ENCODE measurements at places on chromosomes 12 and 14.

DNA sequence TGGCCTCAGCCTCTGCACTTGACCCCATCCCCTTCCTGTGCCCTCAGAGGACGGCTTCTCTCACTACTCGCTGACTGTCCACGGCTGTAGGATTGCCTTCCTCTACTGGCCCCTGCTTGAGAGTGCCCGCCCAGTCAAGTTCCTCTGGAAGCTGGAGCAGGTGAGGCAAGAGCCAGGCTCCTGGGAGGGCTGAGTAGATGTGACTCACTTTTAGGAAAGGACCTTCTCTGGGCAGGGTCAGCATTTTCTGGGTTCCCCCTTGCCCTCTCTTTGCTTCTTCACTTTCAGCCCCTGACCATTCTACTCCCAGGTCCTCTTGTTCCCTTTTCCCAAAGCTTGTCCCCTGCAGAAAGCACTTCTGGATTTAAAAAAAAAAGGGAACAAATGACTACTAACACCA is 7.7 kb downstream of the CLSTN3 start:
- DNase-seq, result no peak

DNA sequence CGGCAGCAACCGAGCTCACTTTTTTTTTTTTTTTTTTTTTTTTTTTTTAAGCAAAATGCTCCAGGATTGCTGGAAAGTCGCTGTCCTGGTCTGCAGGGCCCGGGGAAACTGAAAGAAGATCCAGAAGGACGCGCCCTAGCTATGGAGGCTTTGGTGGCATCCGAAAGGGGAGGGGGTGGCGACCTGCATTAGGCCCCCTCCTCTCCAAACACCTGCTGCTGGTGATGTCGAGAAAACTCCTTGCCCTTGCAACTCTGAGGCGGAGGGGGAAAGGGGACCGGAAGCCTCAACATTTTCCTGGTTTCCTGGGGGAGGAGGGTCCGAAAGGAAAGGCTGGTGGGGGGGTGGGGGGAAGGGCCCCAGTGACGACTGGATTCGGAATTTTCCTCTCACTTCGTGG is 421.1 kb downstream of the VRK1 start:
- DNase-seq, result no peak

GRCh38 chr12:34606749-34607519 is 584.6 kb downstream of the ALG10 start:
- DNase-seq, result no peak

DNA sequence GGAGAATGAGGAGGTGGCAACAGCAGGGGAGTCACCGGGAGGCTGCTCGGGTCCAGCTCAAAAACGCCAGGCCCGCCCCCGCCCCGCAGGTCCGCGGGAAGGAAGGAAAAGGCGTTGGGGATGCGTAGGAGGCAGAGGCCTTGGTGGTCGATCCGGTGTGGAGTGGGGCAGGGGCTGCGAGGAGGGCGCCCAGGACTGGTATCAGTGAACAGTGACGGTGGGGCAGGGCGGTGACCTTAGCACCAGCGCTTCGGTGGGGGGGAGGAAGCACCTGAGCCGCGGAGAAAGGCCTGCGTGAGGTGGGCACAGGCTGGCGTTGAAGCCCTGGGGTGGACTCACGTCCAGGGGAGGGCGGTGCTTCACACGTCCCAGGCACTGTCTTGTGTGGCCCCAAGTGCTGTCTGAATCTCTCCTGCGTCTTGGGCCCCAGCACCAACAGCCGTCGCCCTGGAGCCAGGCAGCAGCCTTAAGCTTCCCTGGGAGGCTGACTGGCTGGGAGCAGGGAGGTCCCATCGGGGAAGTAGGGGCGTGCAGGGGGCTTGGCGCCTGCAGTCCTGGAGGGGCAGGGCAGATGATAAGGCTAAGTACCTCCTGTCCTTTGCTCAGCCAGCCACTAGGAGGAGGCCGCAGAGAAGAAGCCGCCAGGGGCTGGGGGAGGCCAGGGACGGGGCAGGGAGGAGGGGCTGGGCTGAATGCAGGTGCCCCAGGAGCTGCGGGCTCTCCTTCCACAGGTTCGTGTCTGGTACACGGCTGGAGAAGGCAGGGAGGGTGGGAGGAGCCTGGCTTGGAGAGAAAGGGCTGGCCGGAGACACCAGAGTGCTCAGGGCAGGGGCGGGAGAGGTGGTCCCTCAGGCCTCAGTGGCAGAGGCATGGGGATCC is 26.5 kb downstream of the ZBTB42 start:
- DNase-seq, result peak; percentile 28

GRCh38 chr12:55719371-55719770 is 822 bp upstream of the RDH5 start:
- DNase-seq, result no peak

DNA sequence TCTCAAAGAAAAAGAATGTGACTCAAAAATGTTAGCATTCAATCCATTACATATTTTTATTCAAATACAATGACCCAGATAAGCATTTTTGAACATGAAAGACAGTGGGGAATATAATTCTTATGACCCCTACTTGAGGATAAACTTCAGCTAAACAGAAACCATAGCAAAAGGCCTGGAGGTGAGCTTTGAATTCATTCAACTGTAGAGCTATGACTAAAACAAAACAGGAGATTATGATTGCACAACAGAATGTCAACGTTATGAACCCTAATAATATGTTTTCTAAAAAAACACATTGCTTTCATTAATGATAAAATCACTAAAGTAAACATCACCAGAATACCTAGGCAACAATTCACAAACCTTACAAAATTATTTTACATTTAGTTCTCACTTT is 27.8 kb downstream of the EFCAB11 start:
- no peak for DNase-seq

DNA sequence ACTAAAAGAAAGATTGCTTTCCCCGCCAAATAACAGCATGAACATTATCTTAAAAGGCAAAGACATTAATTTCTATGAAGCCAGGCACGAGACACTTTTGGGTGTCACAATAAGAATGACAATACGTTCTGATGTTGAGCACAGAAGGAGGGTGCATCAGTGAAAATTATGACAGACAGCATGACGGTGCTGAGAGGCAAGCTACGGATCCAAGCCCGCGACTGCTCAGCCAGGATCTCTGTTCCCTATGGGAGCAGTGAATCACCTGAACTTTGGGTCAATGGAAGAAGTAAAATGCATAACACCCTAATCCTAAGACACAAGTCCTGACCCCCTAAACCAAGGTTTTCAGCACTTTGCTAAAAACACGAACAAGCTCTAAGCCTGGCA is 51.7 kb downstream of the SLC25A47 start:
- no peak for DNase-seq
